ENCODE measurements at places on chromosomes 1 and 21.
A peak's percentile ranks its signal among the peaks of the same experiment; 100 is the strongest.

GRCh38 chr1:9385801-9386573 lies 93.3 kb downstream of the SPSB1 start:
- DNase-seq: no peak

- DNase-seq: no peak
Observed at GRCh38 chr1:233448109-233448689, 120.7 kb downstream of the MAP3K21 start.

GRCh38 chr1:206000641-206001339 lies 2.4 kb downstream of the RAB7B start:
- DNase-seq: no peak

GRCh38 chr1:21534674-21535378 lies 25.6 kb downstream of the ALPL start:
- peak; percentile 11 for DNase-seq

Measured in CD4-positive, alpha-beta T cell treated with Interleukin-17A for 4 hours (primary cell).